Mesothelial cell of epicardium (in vitro differentiated cells): ENCODE measurements at places on chromosomes 3 and 15.

DNA sequence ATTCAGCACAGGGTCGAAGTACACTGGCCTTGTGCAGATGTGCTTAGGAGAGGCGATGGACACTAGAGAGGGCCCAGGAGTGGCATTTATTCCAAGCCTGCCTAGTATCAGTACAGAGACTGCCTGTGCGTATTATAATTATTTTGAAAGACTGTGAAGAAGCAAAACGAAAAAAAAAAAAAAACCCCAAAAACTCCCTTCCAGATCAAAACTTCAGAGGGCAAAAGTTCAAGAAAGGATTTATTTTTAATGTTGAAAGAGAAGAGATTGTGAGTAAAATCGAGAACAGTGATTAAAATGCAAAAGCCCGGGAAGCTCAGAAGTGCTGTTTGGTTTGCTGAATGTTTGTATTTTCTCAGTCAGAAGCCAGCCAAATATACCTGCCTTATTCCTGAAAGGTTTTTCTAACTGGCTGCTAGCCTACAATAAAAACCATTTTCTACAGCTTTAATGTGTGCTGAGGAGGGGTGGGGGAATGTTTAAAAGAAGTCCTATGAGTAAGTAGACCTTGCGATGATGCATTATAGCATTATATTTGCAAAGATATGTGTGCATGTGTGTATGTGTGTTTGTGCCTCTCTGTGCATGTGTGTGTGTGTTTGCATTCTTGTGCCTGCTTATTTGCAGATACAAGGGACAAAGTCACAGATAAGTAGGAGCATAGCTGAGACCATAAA, 19.3 kb upstream of the LZTFL1 start:
- H3K4me3 ChIP-seq = no peak overlapping the region
- H3K4me1 ChIP-seq = peaks cover 21% of the 10 kb centered on the region
- H3K27ac ChIP-seq = peak overlapping the region; percentile 74

GRCh38 chr3:85821130-85821756, 862.5 kb downstream of the CADM2 start:
- H3K4me1 ChIP-seq = no peaks in the 10 kb centered on the region
- H3K27ac ChIP-seq = no peak overlapping the region
- H3K36me3 ChIP-seq = no peaks in the 10 kb centered on the region
- H3K27me3 ChIP-seq = no peaks in the 10 kb centered on the region

DNA sequence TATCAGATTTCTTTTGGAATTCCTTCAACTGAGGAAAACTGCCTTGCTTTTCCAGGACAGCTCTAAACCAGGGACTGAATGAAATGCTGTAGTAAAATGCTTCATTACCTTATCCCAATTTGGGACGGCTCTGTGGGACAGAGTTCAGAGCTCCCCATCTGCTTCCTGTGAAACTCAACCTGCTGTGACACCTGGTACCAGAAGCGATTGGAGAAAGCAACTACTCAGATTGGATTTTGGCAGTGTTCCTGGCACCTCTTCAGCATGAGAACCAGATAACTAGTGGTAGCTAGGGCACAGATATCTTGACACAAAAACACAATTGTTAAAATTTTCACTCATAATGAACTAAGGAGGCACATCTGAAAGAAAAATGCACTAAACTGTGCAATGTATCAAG, 539.1 kb downstream of the SI start:
- no peak for DNase-seq
- H3K36me3 ChIP-seq = no peaks in the 10 kb centered on the region
- H3K27me3 ChIP-seq = no peaks in the 10 kb centered on the region
- no peak overlapping the region for H3K4me3 ChIP-seq
- peaks cover 4% of the 10 kb centered on the region for H3K4me1 ChIP-seq

DNA sequence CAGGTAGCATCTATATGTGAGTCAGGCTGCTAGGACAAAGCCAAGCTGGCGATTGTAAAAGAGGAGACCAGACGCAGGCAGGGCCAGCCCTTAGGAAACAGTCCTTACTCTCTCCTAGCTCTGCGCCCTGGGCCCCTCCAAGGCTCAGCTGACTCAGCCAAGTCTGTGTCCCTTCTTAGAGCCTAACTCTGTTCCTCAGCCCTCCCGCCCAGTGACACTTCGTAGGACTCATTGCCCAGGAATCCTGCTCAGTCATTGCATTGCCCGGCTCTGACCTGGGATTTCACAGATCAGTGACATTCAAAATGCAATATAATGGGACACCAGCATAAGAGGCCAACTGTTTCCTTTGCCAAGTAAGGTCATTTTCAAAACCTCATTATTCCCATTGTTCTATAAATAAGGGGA, 244.2 kb downstream of the TLE3 start:
- peaks cover 42% of the 10 kb centered on the region for H3K4me1 ChIP-seq
- no peaks in the 10 kb centered on the region for H3K36me3 ChIP-seq
- no peak overlapping the region for H3K27ac ChIP-seq
- H3K4me3 ChIP-seq = no peak overlapping the region
- H3K27me3 ChIP-seq = no peaks in the 10 kb centered on the region

DNA sequence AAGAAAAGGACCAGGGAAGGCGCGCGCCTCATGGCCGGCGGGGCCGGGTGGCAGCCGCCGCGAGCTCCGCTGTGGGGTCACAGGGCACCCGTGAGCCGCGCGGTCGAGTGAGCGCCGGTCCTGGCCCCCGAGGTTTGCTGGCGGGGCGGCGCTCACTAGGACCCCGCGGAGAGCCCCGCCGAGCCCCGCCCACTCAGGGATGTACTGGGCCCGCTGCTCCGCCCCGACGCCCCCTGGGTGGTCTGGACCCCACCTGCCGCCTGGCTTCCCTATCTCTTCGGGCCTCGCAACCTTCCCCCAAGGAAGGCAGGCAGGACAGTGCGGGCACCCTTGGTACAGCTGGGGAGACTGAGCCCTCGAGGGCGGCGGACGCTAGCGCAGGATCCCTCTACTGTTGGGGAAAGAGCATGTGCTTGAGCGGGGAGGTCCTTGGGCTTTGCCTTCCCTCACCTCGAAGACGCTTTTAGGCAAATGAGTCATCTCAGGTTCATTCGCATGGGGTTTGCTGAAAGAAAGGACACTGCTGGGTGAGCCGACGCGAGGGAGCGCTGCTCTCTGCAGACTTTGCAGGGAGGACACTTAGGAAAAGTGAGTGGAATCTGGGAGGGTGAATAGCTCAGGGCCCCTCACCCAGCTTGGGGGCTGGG, at the start of gene CHRNB4:
Gene CHRNB4 (minus strand): TSS at position 109 of the 647 bp plus-strand sequence. CDS start 77 bp downstream, at position 32.
- H3K36me3 ChIP-seq = no peaks in the 10 kb centered on the region
- no peak within 1 kb of the TSS for H3K27ac ChIP-seq
- H3K4me1 ChIP-seq = peaks cover 21% of the 10 kb centered on the region
- no peaks in the 10 kb centered on the region for H3K27me3 ChIP-seq

DNA sequence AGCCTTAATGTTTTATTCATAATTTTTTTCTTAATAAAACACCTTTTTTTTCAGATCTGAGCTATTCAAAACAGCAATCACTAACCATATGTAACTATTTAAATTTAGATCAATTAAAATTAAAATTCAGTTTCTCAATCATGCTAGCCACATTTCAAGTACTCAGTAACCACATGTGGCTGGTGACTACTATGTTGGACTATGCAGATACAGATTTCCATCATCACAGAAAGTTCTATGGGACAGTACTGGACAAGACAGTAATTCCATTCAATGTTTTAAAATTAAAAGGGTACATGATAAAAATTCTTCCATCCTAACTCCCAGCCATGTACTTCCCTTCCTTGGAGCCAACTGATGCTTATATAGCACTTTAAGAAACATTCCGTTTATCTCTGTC, 119.3 kb downstream of the GLDN start:
- no peak overlapping the region for H3K4me3 ChIP-seq
- DNase-seq = no peak
- H3K36me3 ChIP-seq = peaks cover 28% of the 10 kb centered on the region
- H3K4me1 ChIP-seq = no peaks in the 10 kb centered on the region
- no peak overlapping the region for H3K27ac ChIP-seq

- H3K27ac ChIP-seq = peak overlapping the region; percentile 84
- H3K4me3 ChIP-seq = no peak overlapping the region
- H3K27me3 ChIP-seq = no peaks in the 10 kb centered on the region
- no peak for DNase-seq
- H3K4me1 ChIP-seq = peaks cover 31% of the 10 kb centered on the region
- peaks cover 1% of the 10 kb centered on the region for H3K36me3 ChIP-seq
These were observed 241.8 kb upstream of the LRTM1 start for GRCh38 chr3:55169608-55170072.

GRCh38 chr3:103067963-103068362, 633.1 kb downstream of the ZPLD1 start:
- H3K4me1 ChIP-seq = peaks cover 9% of the 10 kb centered on the region
- no peaks in the 10 kb centered on the region for H3K27me3 ChIP-seq
- H3K36me3 ChIP-seq = no peaks in the 10 kb centered on the region

DNA sequence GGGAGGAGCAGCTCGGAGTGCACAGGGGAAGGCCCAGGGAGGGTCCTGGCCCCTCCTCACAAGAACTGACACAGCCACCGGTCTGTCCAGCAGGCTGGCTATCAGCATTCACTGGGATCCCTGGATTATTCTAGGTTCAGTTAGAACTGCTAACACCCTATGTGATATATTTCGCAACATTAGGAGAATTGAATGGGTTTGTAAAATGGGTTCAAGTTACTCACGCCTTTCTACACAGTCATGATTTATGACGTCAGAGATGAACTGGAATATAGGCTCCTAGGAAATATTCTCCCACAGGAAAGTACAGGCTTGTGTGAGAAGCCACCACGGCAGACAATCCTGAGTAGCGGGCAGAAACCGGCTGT, 969 bp upstream of the BSN start:
- H3K27ac ChIP-seq = peak overlapping the region; percentile 92
- H3K4me1 ChIP-seq = peaks cover 12% of the 10 kb centered on the region
- H3K27me3 ChIP-seq = peaks cover 49% of the 10 kb centered on the region
- H3K4me3 ChIP-seq = peak overlapping the region; percentile 97

DNA sequence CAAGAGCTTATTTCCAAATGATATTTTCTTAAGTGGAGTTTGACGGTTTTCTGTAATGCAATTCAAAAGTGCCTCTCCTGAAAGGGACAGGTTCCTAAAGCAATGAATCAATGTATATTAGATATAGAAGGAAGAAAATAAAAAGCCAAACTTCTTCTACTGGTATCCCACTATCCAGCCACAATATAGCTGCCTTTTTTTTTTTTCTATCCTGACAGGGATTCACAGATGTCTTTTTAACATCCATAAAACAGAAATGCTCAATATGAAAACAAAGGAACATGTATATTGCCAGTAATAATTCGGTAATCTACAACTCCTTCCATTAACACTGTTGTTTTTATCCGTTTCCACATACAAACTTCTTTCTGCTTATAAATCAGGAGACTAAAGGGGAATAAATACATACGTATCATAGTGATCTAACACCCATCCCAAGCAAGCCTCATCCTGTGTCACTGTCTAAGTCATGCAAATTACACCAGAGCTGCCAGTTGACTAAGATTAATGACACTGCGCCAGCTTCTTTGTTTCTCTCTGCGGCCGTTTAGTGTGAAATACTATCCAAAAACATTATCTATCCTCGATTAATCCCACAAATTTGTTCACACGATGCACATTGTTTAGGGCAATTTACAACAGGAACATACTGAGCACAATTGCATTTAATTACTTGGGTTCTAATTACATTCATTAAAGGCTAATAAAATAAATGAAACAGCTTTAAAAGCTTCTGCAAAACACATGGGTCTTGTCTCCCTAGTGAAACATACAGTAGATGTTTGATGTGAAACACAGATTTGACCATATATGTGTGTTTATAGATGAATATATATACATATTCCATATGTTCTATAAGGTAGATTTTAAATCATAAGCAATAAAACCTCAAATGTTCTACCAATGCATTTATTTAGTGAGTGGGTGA, 51.9 kb upstream of the CDIN1 start:
- H3K4me1 ChIP-seq = peaks cover 34% of the 10 kb centered on the region
- no peak for DNase-seq
- no peak overlapping the region for H3K27ac ChIP-seq
- H3K36me3 ChIP-seq = no peaks in the 10 kb centered on the region

- H3K27ac ChIP-seq = no peak overlapping the region
- peaks cover 6% of the 10 kb centered on the region for H3K36me3 ChIP-seq
- no peak for DNase-seq
- peaks cover 7% of the 10 kb centered on the region for H3K4me1 ChIP-seq
These were observed 54.3 kb downstream of the OXNAD1 start for GRCh38 chr3:16319307-16319706.

DNA sequence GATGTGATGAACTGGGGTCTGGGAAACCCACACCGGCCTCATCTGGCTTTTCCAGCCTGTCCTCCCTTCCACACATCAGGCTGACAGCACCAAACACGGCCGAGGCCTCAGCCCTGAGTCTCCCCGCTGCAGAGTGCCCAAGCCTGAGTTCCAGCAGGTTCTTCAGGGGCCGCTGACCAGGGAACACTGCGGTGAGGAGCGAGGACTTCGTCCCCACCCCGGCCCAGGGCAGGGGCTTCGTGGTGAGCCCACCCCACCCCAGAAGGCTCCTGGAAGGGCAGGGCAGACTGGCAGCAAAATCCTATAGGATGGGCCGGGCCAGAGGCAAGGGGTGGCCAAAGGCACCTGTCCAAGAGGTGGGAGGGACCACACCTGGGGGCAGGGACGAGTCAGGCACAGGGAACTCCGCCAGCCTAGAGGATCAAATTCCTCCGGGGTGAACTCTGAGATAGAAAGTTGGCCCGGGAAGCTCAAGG, at the start of gene SLC51A:
Gene SLC51A (plus strand): TSS at position 446 of the 476 bp plus-strand sequence. CDS start 179 bp downstream, outside the sequence.
- peaks cover 17% of the 10 kb centered on the region for H3K4me1 ChIP-seq
- no peak within 1 kb of the TSS for H3K27ac ChIP-seq
- no peaks in the 10 kb centered on the region for H3K36me3 ChIP-seq
- no peak for DNase-seq
- peaks cover 11% of the 10 kb centered on the region for H3K27me3 ChIP-seq

GRCh38 chr3:31659246-31659645, 126.5 kb downstream of the STT3B start:
- no peak overlapping the region for H3K27ac ChIP-seq
- no peaks in the 10 kb centered on the region for H3K27me3 ChIP-seq
- no peak for DNase-seq

DNA sequence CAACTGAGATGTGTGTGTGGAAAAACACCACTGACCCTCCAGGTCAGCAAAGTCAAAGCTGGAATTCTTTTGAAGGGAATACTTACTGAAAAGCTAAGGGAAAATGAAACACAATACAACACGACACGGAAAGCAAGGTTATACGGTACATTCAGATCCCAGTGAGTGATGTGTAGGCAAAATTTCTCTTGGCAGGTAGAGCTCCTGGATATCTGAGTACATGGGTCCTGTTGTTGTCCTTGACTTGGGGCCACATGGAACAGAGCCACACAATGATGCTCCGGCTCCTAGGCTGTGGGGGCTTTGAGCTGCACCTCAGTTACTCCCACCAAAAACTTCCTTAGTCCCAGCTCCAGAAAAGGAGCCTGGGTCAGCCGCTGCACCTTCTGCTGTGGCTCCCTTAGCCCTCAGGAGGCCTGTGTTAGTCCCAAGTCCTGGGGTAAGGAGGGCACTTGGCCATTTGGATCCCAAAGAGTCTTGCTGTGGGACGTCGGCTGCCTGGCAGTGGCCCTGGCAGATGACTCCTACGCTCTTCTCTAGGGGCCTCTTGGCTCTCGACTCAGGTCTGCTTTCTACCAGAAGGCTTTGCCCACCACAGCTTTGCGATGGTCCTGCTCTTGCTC, 95.6 kb downstream of the ADCY5 start:
- no peak overlapping the region for H3K4me3 ChIP-seq
- peaks cover 62% of the 10 kb centered on the region for H3K27me3 ChIP-seq
- no peaks in the 10 kb centered on the region for H3K36me3 ChIP-seq

GRCh38 chr15:28178290-28178689, 79.2 kb upstream of the OCA2 start:
- peaks cover 32% of the 10 kb centered on the region for H3K36me3 ChIP-seq
- no peaks in the 10 kb centered on the region for H3K27me3 ChIP-seq
- DNase-seq = no peak

GRCh38 chr15:59159210-59159609, 47.4 kb upstream of the LDHAL6B start:
- no peaks in the 10 kb centered on the region for H3K27me3 ChIP-seq
- peaks cover 14% of the 10 kb centered on the region for H3K4me1 ChIP-seq
- no peak overlapping the region for H3K27ac ChIP-seq
- peaks cover 33% of the 10 kb centered on the region for H3K36me3 ChIP-seq
